ENCODE measurements at places on chromosomes 11 and 22.
A peak's percentile ranks its signal among the peaks of the same experiment; 100 is the strongest.

GRCh38 chr11:26021017-26021416 lies 310.9 kb upstream of the ANO3 start:
- DNase-seq: no peak

DNA sequence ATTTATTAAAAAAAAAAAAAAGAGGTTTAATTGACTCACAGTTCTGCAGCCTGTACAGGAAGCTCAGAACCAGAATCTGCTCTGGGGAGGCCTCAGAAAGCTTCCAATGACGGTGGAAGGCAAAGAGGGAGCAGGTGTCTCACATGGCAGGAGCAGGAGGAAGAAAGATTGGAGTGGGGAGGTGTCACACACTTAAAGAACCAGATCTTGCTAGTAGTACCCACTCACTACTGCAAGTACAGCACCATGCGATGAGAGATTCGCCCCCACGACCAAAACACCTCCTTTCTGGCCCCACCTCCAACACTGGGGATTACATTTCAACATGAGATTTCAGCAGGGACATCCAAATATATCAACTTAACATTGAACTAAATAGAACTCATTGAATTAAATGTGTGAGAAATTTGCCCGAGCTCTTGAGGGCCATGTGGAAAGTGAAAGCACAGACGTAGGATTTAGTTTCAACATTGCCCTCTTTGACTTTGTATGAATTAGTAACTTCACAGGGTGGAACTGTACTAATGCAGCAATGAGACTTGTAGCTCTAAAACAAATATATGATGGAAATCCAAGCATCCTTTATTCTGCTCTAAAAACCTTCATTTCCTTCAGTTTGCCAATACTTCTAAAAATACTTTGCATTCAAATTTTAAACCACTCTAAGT lies 628.2 kb downstream of the FAM181B start:
- no peak for DNase-seq

GRCh38 chr22:27192135-27192829 lies 534.9 kb downstream of the MIAT start:
- no peak for DNase-seq

GRCh38 chr22:21698430-21699329 lies 32.9 kb downstream of the PPIL2 start:
- DNase-seq: peak; percentile 65

DNA sequence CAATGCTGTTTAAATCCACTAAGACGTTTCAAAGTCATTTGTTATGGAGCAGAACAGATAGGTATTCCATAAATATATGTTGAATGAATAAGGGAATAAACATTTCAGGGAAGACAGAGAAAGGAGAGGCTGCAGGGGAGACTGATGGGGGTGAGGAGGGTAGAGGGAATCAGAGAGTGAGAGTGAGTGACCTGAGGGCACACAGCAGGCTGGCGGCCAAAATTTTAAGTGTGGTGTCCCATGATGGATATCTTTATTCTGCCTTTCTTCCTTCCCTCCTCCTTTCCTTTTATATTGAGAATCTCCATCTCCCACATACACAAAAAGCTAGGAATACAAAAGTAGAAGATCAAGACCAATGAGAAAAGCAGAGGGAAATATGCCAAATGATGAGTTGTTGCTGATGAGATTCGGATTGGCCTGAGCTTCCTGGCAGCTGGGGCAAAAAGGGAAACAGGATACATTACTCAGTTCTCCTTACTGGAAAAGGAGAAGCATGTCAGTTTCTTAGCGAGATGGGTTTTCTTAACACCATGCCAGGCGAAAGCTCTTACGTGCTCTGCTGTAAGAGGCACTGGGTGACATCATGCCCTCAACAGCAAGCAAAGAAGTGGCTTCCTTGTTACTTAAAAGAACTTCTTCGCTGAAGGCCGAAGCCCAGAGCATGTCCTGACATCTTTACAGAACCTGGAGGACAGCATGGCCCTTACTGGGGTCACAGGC lies 11.2 kb upstream of the CYTH4 start:
- no peak for DNase-seq

DNA sequence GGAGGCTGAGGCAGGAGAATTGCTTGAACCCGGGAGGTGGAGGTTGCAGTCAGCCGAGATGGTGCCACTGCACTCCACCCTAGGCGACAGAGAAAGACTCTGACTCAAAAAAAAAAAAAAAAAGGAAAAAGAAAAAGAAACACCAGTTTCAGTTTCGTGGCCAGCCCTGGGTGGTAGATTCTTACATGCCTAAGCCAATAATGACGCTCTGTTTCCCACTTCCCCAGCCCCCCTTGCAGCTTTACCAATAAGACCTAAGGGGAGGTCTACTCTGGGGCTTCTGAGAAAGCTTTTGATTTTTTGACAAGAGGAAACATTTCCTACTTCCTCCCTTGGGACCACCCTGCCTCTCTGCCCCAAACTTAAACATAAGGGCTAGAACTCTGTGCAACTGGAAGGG lies 30.0 kb upstream of the PTPRJ start:
- no peak for DNase-seq

DNA sequence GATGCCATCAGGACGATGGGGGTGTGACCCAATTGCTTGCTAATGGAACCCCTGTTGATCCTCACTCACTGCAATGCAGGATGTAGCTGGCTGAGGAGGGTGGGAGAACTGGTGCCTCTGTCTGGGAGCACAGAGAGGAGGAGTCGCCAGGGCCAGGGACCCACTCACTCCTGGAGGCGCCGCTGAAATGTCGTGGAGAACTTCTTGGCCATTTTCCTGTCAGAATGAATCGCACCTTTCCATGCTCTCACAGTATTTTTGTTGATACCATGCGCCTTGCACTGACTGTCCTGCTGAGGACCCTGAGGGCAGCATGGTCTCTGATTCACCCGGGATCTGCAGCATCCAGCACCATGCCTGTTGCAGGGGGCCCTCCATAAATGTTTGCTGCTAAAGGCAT lies 211.4 kb downstream of the DSCAML1 start:
- DNase-seq: no peak

- no peak for DNase-seq
Observed at GRCh38 chr11:86596861-86597586, 75.4 kb downstream of the ME3 start.

- no peak for DNase-seq
Observed at GRCh38 chr11:22387126-22387525, 48.9 kb downstream of the SLC17A6 start.

All from K562 (cell line).